NCI-H1417 treated with DMSO at 0.1 percent for 48 hours (cell line): ENCODE measurements at places on chromosomes 4 and X.

DNA sequence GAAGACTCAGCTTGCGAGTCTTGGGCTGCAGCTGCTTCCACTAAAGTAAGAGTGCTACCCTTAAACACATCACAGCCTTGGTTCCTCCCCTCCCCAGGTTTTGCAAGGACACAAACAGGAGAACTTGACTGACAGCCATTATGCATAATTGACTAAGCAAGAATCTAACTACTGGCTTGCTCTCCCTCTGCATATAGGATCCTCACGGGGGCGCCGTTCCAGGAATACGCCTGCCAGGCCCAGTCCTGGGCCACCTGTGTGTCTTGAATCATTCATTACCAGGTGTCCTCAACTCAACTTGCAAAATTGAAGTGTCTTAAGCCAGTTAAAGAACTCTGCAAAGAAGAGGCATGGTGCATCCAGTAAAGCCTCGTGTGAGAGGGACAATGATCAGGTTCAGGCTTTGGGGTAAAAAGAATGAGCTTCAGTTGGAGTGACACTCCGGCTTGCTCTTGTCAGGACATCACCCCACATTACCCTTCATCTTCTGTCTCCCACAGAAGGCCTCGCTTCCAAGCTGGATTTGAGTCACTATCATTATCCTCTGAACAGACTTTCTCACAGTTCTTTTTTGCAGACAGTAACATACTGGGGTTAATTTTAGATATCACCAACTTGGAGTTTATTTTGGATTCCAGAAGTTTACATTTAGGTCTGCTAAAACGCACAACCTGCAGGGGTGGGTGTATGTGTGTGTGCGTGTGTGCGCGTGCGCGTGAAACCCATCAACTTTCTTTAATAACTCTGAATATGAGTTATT, 273.5 kb upstream of the HS3ST1 start:
- DNase-seq, result no peak

DNA sequence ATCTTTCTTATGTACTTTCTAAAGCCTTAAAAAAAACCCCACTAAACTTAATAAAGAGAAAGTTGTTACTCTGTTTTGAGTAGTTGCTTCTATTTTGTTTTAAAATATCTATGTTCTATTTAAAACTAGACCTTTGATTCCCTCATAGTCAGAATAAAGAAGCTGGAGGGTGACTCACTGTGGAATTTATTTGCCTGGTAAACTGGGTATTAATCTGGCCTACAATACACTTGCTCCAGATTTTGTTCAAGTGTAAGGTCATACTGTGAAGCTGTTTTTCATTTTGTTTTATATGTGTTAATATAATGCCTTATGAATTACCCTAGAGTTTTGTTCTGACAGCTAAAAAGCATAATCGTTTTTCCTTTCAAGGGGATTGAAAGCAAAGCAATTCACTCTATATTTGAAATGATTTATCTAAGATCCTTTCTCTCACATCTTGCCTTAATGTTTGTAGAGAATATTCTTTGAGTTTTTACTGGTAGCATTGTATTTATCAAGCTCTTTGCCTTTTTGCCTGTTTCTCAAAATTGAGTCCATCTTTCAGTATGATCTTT, 277.4 kb upstream of the PITX2 start:
- DNase-seq, result no peak

GRCh38 chr4:140049849-140050637, 103.9 kb downstream of the MAML3 start:
- DNase-seq, result no peak

DNA sequence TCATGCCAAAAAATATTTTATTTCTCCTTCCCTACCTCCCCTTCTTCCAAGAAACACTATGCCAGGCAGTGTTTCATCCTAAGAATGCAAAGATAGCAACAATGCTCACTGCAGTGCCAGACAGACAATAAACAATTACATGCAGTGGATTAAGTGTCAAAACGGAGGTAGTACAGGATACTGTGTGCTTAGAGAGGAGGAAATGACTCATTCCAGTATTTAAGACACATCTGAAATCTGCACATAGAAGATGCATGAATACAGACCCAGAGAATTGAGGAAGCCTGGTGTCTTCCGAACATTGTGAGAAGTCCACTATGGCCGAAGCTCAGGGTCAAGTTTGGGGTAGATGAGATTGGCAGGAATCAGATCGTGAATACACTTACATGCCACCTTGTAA, 326.4 kb downstream of the PPP3CA start:
- no peak for DNase-seq

- no peak for DNase-seq
These were observed 419.5 kb downstream of the SPIN4 start for GRCh38 chrX:62931625-62932024.

DNA sequence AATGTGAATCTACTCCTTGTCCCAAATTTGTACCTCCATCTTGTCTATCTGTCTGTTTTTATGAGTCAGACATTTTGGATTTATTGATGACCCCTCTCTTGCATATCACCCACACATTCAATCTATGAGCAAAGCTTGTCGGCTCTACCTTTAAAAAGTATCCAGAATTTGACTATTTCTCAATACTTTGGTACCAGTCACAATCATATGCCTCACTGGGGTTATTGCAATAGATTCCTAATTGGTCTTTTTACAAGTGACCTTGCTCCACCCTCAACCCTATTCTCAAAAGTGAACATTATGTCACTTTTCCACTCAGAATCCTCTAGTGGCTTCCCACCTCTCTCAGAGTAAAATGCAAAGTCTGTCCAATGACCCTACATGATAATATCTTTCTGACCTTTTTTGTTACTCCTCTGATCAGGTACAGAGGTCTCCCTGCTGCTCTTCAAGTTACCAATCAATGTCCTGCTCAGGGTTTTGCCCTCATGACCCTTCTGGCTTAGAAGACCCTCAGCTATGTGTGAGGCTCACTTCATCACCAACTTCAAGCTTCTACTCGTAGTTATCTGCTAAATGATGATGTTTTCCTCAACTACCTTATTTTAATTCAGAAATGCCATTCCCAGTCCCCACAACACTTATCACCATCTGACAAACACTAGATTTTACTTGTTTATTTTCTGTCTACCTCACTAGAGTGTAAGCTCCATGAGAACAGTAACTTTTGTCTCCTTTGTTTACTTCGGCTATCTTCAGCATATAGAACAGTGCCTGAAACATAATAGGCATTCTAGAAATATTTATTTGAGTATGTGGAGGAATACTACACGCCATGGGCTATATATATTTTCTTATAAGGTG, 22.4 kb downstream of the AFP start:
- DNase-seq, result no peak

- DNase-seq, result no peak
These were observed 303.5 kb upstream of the GATB start for GRCh38 chr4:152064282-152064681.
